Activated T-cell treated with anti-CD3 and anti-CD28 coated beads, Interleukin-2, amount 50 U/mL, for 1 hour (primary cell): ENCODE measurements at places on chromosomes 2 and 18.

GRCh38 chr2:172870396-172870795, 134.8 kb downstream of the RAPGEF4 start:
- no peak for DNase-seq

DNA sequence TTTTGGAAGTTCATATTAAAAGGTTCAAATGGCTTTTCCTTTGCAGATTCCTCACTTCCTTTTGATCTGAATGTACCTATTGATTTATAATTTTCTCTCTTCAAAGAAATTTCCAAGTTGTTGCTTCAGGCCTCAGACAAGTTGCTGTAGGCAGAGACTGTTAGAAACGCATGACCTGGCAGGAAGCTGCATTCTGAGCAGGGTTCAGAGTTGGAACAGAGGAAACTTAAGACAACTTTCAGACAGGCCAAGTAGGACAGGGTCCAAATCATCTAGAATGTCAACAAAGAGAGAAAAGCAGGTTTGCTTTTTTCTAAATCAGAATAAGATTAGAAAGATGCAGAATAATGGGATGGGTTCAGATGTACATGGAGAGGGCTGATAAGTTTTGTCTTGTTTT, 416.3 kb downstream of the LRP1B start:
- no peak for DNase-seq

DNA sequence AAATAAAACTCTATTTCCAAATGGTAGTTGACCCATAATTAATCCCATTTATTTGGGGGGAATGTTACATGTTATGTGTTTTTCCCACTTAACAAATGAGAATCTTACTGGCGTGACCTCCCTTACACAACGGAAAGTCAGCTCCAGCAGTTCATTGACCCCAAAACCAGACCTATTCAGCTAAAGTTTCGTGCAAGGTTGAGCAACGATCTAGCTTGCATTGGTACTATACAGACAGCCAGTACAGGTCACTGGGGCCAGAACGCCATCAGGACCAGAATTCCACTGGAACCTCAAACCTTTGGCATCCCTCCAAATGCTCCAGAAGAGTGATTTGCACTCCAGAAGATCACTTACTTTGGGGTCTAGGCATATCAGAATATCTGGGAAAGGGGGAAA, 6.8 kb upstream of the CTAGE1 start:
- no peak for DNase-seq

DNA sequence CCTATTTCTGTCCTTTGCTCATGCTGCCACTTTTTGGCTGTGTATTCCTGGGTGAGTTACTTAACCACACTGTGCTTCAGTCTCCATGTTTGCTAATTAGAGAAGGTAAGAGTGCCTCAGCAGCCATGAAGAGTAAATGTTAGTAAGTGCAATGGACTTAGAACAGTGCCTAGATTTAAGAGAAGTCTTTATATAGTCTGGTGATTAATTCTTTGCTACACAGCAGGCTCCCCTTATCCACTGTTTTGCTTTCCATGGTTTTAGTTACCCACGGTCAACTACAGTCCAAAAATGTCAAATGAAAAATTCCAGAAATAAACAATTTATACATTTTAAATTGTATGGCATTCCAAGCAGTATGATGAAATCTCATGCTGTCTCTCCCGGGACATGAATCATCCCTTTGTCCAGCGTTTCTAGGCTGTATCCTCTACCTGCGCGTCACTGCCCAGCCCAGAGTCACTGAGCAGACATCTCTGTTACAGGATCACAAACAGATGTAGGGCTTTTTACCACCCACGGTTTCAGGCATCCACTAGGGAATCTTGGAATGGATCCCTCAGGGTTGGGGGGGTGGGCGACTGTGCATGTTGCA, 91.0 kb downstream of the CTIF start:
- no peak for DNase-seq

- DNase-seq: peak; percentile 53
Measured at GRCh38 chr2:233080836-233081229, 20.7 kb downstream of the INPP5D start.
